ENCODE measurements at places on chromosomes 1 and 21.

- no peaks in the 10 kb centered on the region for H3K4me1 ChIP-seq
- no peak for DNase-seq
- no peak overlapping the region for H3K4me3 ChIP-seq
- H3K27me3 ChIP-seq, result no peaks in the 10 kb centered on the region
Measured at GRCh38 chr1:170730014-170730413, 66.1 kb downstream of the PRRX1 start.

DNA sequence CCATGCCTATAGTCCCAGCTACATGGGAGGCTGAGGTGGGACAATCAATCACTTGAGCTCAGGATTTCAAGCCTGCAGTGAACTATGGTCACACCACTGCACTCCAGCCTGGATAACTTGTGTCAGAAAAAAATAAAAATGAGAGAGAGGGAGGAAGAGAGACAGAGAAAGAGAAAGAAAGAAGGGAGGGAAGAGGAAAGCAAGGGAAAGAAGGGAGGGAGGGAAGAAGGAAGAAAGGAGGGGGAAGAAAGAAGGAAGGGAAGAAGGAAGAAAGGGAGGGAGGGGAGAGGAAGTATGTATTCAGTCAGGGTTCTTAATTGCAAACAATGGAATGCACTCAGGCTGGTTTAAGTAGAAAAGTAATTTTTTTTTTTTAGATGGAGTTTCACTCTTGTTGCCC, 7.9 kb upstream of the HENMT1 start:
- DNase-seq, result no peak
- H3K4me3 ChIP-seq, result no peak overlapping the region
- no peaks in the 10 kb centered on the region for H3K36me3 ChIP-seq

GRCh38 chr1:68963353-68963752, 466.5 kb upstream of the DEPDC1 start:
- H3K4me1 ChIP-seq, result no peaks in the 10 kb centered on the region
- H3K27me3 ChIP-seq, result no peaks in the 10 kb centered on the region
- no peaks in the 10 kb centered on the region for H3K36me3 ChIP-seq
- no peak overlapping the region for H3K27ac ChIP-seq
- no peak overlapping the region for H3K4me3 ChIP-seq
- no peak for DNase-seq

DNA sequence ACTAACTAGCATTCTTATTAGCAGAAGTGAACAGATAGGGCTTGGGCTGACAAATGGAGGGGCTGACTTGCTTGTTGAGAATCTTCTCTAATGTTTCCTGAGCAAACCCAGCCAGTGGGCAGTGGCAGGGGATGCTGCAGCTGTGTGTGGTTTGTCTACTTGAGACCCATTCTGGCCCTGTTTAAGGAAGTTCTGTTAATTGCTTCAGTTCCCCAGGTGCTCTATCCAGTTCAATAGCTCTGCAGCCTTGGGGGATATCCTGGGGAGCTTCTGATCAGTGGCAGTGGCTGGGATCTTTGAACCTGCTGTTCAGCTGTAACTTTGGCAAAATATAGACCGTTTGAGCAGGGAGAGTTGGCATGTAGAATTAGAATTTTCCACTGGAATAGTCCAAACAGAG, 137.4 kb downstream of the ZNF326 start:
- no peak overlapping the region for H3K27ac ChIP-seq
- no peaks in the 10 kb centered on the region for H3K36me3 ChIP-seq
- H3K4me1 ChIP-seq, result no peaks in the 10 kb centered on the region
- H3K4me3 ChIP-seq, result no peak overlapping the region

GRCh38 chr1:169217636-169218035, 111.1 kb downstream of the ATP1B1 start:
- no peaks in the 10 kb centered on the region for H3K4me1 ChIP-seq
- H3K27me3 ChIP-seq, result no peaks in the 10 kb centered on the region
- H3K36me3 ChIP-seq, result no peaks in the 10 kb centered on the region
- no peak overlapping the region for H3K4me3 ChIP-seq
- no peak overlapping the region for H3K27ac ChIP-seq

DNA sequence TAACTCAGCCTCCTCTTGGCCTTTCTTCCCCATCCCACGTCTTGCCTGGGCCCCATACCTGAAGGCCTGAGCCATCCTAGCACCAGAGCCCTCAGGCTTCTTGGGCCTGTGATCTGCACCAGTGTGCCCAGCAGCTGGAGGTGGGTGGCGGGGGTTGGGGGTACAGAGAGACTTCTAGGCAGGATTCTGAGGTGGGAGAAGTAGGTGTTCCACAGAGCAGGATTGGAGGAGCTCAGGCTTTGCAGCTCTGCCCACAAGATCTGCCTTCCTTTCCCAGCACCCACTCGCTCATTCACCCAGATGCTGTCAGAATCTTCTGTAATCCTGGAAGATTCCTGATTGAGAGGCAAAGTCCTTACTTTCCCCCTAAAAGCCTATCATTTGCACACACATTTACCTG, 10.0 kb upstream of the GJB5 start:
- H3K27me3 ChIP-seq, result no peaks in the 10 kb centered on the region
- no peaks in the 10 kb centered on the region for H3K36me3 ChIP-seq
- no peak for DNase-seq
- no peak overlapping the region for H3K27ac ChIP-seq
- H3K4me3 ChIP-seq, result no peak overlapping the region

GRCh38 chr1:156149374-156150332, 3.7 kb upstream of the SEMA4A start:
- no peaks in the 10 kb centered on the region for H3K27me3 ChIP-seq
- no peaks in the 10 kb centered on the region for H3K36me3 ChIP-seq
- H3K4me3 ChIP-seq, result no peak overlapping the region
- H3K4me1 ChIP-seq, result peaks cover 17% of the 10 kb centered on the region
- H3K27ac ChIP-seq, result no peak overlapping the region

- no peak for DNase-seq
- H3K4me1 ChIP-seq, result no peaks in the 10 kb centered on the region
- H3K4me3 ChIP-seq, result no peak overlapping the region
- H3K27me3 ChIP-seq, result no peaks in the 10 kb centered on the region
- H3K36me3 ChIP-seq, result no peaks in the 10 kb centered on the region
- H3K27ac ChIP-seq, result no peak overlapping the region
Measured at GRCh38 chr1:43004587-43005459, 46.2 kb upstream of the SLC2A1 start.
